ENCODE measurements at places on chromosomes 13 and 19.

DNA sequence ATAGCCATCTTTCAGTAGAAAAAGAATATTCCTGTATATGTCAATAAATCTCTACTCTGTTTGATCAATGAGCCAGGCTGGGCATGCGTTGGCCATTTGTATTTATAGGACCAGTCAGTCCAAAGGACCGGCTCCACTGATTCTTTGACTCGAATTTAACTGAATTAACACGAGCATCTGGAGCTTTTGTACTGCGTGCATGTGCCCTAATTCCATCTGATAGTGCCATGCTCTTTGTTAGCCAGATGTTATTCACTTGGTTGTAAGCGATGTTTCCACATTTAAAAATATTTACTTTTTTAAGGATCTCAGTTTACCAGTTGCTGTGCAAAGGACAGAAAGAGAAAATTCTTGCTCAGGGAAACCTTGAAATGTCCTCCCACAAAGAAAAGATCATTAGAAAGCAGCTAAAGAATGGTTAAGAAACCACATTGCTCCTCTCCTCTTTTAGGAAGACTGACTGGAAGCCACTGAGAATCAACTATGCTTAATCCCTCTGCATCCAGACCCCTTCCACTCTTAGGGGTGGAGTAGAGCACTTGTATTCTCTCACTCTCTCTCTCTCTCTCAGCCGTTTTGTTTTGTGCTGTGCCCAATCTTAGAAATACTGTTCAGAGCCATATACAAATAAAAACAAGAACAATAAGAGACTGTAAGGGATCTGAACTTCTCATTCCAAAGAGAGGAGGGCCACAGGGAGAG, 165.8 kb downstream of the DCLK1 start:
- DNase-seq, result no peak

DNA sequence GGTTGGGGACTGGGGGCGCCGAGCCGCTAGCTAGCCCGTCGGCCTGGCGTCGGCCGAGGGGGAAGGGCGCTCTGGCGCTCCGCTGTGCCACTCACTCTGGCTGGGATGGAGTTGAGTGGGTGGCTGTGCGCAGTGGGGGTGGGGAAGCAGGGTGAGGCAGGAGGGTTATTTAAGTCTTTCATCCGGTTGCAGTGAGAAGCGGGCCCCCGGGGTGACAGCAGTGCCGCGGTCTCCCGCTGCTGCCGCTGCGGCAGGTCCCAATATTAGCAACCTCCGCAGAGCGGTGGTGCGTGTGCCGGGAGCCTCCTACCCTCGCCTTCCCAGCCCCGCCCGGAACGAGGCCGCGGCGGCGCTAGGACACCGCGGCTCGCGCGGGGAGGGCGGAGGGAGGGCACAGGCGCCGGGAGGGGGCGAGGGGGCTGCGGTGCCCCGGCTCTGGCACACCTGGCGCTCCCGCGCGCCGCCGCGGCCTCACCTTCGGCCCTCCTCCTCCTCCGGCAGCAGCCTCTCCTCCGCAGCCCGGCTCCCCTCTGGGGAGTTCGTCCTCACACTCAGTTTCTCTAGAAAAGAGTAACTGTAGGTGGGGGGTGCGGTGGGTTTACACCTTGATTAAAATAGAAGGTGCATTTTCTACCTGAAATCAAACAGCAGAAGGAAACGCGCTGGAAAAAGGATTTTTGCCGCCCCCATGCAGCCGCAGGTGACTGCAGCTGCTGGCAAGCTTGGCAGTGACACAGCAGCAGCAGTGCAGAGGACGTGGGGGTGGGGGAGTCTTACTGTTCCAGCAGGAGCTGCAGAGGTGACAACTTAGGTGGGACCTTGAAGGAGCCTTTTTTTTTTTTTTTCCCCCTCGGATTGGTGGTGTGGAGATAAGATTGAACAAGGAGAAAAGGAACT, 4.5 kb downstream of the FGF9 start:
- no peak for DNase-seq

- no peak for DNase-seq
Measured at GRCh38 chr19:8558325-8558724, 18.9 kb downstream of the MYO1F start.

DNA sequence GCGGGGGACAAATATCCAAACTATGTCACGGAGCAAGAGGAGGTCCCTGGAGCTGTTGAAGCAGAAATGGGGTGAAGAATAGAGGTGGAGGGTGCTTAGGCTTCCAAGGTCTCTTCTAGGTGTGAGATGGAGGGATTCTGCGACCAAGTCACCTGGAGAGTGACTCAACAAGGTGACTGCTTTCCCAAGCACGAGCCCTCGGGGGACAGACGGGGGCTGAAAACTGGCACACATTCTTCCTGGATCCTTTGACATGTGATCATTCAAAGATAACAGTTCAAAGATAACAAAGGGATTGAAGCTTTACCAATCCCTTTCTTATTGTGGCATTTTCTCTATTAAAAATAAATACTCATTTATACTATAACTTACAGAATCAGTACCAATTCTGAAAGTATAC, 2.2 kb upstream of the TEX101 start:
- DNase-seq, result no peak

- DNase-seq, result no peak
Measured at GRCh38 chr13:107713314-107713713, 502.0 kb downstream of the LIG4 start.

DNA sequence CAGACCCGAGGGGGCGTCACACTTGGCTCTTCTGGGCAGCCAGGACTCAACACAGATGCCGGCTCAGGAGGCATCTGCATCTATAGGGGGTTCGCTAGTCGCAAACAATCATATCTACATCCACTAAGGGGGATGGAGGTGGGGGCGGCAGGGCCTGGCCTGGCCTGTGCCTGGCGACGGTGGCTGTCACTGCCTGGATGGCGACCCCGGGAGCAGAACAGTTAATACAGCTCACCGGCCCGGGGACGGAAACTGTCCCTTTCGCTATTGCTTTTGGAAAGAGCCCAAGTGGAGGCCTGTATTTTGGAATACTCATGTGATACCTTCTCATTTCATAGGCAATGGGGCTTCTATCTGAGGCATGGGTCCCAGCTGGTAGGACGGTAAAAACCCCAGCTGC, 17.7 kb downstream of the SGTA start:
- DNase-seq, result no peak
